Muscle of back (tissue), 13 donors: ENCODE measurements at places on chromosomes 6 and 20. TPM values are rescaled to one million over a fixed set of nuclear protein-coding genes. Genes with fewer than 3 reads are reported as not detected.
A peak's percentile ranks its signal among the peaks of the same experiment; 100 is the strongest.

DNA sequence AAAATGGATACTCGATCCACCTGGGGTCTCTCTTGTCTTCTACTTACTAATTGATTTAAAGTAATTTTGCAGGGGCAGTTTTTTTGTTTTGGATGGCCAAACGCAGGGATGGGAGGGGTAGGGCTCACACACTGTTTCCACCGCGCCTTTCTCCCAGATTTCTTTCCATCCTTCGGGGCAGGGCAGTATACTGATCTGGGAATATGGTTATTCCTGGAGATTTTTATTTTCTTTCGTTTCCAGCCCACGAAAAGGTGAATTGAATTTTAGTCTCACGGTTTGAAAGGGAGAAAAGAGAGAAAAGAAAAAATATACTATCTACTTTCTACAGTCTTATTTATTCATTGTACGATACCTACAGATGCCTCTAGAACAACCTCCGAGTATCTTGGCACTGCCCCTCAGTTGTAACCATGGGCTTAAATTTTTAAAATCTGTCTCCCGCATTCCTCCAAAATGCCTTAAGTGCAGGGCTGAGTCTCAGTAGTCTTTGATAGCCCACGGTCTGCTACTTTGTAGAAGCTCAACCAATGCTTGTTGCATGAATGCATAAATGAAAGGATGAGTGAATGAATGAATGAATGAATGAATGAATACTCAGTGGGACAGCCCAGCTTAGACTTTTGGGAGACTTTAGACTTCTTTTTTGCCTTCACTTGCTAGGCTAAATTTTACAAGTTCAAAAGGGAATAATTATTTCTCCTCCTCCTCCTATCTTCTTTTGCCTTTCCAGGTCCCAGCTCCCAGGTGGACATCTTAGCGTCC is 18.1 kb upstream of the TRIM27 start:
- DNase-seq = no peak

DNA sequence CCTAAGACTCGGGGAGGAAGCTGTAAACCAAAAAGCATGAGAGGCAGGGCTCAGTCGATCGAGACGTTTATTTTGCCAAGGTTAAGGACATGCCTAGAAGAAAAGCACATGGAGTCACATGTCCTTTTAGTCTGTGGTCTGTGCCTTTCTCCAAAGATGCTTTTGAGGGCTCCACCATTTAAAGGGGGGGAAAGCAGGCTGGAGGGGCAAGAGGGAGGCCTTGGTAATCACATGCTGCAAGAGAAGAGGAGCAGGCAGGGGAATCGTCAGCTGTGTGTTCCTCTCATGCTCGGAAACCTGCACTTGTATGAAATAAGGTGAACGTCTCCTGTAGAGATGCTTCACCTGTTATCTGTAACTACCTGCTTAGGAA is 9.1 kb upstream of the YTHDF1 start:
- no peak for DNase-seq

GRCh38 chr6:54284161-54284860 is 23.9 kb upstream of the TINAG start:
- DNase-seq = no peak

- peak; percentile 56 for DNase-seq
Measured at GRCh38 chr6:88855541-88856147, 107.8 kb downstream of the RNGTT start.

GRCh38 chr6:119283979-119284545 is 65.5 kb downstream of the MAN1A1 start:
- DNase-seq = no peak

DNA sequence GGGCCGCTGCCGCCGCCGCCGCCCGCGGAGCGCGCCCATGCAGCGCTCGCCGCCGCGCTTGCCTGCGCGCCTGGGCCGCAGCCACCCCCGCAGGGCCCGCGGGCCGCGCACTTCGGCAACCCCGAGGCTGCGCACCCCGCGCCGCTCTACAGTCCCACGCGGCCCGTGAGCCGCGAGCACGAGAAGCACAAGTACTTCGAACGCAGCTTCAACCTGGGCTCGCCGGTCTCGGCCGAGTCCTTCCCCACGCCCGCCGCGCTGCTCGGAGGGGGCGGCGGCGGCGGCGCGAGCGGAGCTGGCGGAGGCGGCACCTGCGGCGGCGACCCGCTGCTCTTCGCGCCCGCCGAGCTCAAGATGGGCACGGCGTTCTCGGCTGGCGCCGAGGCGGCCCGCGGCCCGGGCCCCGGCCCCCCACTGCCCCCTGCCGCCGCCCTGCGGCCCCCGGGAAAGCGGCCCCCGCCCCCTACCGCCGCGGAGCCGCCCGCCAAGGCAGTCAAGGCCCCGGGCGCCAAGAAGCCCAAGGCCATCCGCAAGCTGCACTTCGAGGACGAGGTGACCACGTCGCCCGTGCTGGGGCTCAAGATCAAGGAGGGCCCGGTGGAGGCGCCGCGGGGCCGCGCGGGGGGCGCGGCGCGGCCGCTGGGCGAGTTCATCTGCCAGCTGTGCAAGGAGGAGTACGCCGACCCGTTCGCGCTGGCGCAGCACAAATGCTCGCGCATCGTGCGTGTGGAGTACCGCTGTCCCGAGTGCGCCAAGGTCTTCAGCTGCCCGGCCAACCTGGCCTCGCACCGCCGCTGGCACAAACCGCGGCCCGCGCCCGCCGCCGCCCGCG is 730 bp downstream of the INSM1 start:
- DNase-seq = no peak

COL20A1 gene
- polyA plus RNA-seq = 9.4 TPM
